Vagina (tissue), 2 donors: ENCODE measurements at places on chromosomes 5 and 9. TPM values are rescaled to one million over a fixed set of nuclear protein-coding genes. Genes with fewer than 3 reads are reported as not detected.

LMBRD2 gene
- total RNA-seq = 5.6 TPM

DNA sequence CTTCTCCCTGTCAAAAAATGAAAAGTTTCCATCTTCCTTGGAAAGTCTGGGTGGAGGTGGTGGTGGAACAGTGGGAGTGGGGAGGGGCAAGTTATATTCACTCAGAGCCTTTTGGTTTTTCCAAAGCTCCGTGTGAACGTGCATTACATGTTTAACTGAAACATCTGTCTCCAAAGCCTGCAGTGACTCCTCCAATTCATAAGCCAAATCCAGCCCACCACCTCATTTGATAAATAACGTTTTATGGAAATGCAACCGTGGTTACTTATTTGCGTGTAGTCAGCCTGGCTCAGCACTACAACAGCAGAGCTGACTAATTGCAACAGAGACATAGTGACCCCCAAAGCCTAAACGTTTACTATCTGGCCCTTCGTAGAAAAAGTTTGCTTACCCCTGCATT is 13.9 kb downstream of the TNFSF8 start:
- DNase-seq = no peak
- no peak overlapping the region for H3K4me3 ChIP-seq
- no peaks in the 10 kb centered on the region for H3K4me1 ChIP-seq
- no peak overlapping the region for H3K27ac ChIP-seq

DNA sequence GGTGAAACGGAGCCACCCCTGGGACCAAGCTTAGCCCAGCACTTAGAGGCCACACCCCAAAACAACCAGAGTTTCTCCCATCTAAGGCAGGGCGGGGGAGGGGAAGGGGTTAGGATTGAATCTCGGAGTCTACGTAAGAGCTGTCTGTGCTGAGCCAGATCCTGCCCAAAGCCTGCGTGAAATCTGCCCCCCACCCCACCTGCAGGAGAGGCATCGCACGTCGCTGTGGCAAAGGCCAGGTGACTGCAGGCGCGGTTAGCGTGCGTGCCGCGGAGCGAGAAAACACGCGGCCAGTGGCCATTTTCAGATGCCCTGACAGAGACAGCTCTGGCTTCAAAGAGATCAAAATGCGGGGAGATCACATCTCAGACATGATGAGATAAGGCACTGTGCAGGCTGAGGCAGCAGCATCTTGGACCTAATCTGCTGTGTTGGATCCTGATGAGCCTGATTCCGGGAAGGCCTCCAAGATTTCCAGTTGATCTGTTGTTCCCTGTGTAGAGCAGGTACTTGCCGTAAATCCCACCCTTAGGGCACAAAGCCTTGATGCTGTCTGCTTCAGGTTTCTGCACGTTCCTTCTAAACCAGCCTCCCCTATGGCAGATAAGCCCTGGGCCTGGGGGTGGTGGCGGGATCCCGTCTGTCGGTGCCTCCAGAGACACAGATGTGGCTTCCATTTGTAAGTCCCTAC is 2.5 kb upstream of the QSOX2 start:
- H3K4me3 ChIP-seq = no peak overlapping the region
- H3K27me3 ChIP-seq = no peaks in the 10 kb centered on the region
- peaks cover 26% of the 10 kb centered on the region for H3K4me1 ChIP-seq
- H3K27ac ChIP-seq = no peak overlapping the region

DNA sequence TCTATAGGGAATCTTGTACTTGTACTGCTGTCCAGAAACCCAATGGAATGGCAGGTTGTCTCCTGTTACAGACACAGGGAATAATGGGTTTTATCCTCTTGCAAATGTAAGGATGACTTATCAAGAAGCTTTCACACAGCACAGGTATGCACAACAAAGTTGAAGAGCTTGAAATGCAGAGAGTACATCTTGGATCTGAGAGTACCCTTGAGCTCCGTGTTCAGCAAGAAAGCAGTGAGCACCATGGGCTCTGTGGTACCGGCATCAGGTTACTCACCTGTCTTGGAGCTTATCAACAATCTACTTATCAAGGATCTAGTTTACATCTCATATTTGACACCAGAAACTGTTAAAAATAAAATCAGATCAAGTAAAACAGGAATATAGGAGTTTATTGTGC is 22.0 kb upstream of the EMB start:
- no peak overlapping the region for H3K4me3 ChIP-seq
- no peaks in the 10 kb centered on the region for H3K27me3 ChIP-seq
- no peaks in the 10 kb centered on the region for H3K4me1 ChIP-seq
- no peaks in the 10 kb centered on the region for H3K36me3 ChIP-seq

DNA sequence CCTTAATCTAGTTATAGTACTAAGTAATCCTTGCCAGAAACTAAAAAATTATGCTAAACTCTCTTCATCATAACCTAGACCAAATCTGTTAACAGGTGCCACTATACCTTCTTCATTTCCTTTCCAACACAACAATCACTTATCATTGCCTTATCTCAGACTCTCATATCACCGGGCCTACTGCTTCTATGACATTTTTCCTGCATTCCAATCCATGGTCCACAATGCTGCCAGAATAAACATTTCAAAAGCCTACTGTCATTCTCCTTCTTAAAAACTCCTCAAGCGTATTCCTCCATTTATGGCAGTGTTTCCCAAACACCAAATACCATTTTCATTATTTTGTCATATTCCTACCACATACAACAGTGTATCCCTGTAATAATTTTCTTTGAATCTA is 6.5 kb downstream of the PPP6C start:
- no peaks in the 10 kb centered on the region for H3K27me3 ChIP-seq
- H3K27ac ChIP-seq = no peak overlapping the region
- H3K36me3 ChIP-seq = no peaks in the 10 kb centered on the region
- DNase-seq = no peak
- H3K4me1 ChIP-seq = peaks cover 58% of the 10 kb centered on the region

GRCh38 chr9:15484802-15485201 is 26.0 kb downstream of the PSIP1 start:
- no peak overlapping the region for H3K4me3 ChIP-seq
- DNase-seq = no peak
- no peaks in the 10 kb centered on the region for H3K36me3 ChIP-seq
- no peaks in the 10 kb centered on the region for H3K4me1 ChIP-seq

GRCh38 chr9:12613071-12613470 is 80.1 kb upstream of the TYRP1 start:
- no peak overlapping the region for H3K4me3 ChIP-seq
- H3K27ac ChIP-seq = no peak overlapping the region
- no peak for DNase-seq
- no peaks in the 10 kb centered on the region for H3K27me3 ChIP-seq
- no peaks in the 10 kb centered on the region for H3K4me1 ChIP-seq

GRCh38 chr9:4214486-4214885 is 85.4 kb downstream of the GLIS3 start:
- no peak overlapping the region for H3K4me3 ChIP-seq
- H3K27me3 ChIP-seq = no peaks in the 10 kb centered on the region
- H3K36me3 ChIP-seq = no peaks in the 10 kb centered on the region
- H3K27ac ChIP-seq = no peak overlapping the region
- no peak for DNase-seq
- H3K4me1 ChIP-seq = no peaks in the 10 kb centered on the region

- no peaks in the 10 kb centered on the region for H3K4me1 ChIP-seq
- no peak overlapping the region for H3K27ac ChIP-seq
- no peaks in the 10 kb centered on the region for H3K36me3 ChIP-seq
- H3K27me3 ChIP-seq = no peaks in the 10 kb centered on the region
- DNase-seq = peak; percentile 60
- H3K4me3 ChIP-seq = no peak overlapping the region
Observed at GRCh38 chr9:98465799-98466198, 210.3 kb upstream of the TBC1D2 start.

- no peak overlapping the region for H3K4me3 ChIP-seq
- peaks cover 9% of the 10 kb centered on the region for H3K4me1 ChIP-seq
- no peak for DNase-seq
- H3K36me3 ChIP-seq = no peaks in the 10 kb centered on the region
- H3K27ac ChIP-seq = peak overlapping the region; percentile 74
- no peaks in the 10 kb centered on the region for H3K27me3 ChIP-seq
Observed at GRCh38 chr5:150112201-150113046, 26.1 kb upstream of the CSF1R start.

DNA sequence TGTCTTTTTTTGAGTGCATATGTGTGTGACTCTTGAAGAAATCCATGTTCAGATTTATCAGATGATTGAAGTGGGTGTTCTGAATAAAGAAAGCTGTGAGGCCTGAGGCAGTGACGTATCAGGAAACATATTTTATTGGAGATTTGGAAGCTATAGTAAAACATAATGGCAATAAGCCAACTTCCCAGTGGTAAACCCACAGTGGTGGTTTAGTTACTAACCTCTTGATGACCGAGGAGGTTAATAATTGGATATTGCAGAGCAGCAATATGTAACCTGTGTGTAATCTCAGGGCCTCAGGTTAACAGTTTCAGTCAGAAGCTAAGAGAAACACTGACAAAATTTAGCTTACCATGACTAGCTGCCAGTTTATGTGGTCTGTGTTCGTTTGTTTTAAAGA is 6.9 kb downstream of the RGMB start:
- no peak overlapping the region for H3K27ac ChIP-seq
- DNase-seq = no peak
- H3K36me3 ChIP-seq = no peaks in the 10 kb centered on the region
- H3K4me3 ChIP-seq = no peak overlapping the region
- H3K27me3 ChIP-seq = no peaks in the 10 kb centered on the region
